ENCODE measurements at places on chromosomes 7 and 10.

DNA sequence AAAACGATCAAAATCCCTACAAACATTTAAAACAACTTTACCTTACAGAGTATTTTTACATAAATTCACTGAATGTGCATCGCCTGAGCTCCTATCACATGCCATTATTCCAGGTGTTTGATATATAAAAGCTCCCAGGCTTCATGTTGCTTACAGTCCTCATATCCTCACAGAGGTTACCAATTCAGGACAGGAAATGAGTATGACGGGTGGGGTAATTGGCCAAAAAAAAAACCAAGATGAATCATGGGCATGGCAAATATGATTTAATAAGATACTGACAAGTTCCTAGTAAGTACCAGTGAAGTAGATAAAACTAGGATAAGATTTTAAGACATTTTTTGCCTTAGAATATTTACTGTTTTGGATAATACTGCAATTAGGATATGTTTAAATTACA, 135.8 kb downstream of the KMT2E start:
- no peak for DNase-seq

GRCh38 chr10:33764694-33765185, 430.3 kb upstream of the NRP1 start:
- no peak for DNase-seq

GRCh38 chr7:24830440-24831050, 73.3 kb upstream of the GSDME start:
- peak; percentile 81 for DNase-seq

- DNase-seq, result no peak
Observed at GRCh38 chr10:86599729-86600128, 54.6 kb upstream of the OPN4 start.

DNA sequence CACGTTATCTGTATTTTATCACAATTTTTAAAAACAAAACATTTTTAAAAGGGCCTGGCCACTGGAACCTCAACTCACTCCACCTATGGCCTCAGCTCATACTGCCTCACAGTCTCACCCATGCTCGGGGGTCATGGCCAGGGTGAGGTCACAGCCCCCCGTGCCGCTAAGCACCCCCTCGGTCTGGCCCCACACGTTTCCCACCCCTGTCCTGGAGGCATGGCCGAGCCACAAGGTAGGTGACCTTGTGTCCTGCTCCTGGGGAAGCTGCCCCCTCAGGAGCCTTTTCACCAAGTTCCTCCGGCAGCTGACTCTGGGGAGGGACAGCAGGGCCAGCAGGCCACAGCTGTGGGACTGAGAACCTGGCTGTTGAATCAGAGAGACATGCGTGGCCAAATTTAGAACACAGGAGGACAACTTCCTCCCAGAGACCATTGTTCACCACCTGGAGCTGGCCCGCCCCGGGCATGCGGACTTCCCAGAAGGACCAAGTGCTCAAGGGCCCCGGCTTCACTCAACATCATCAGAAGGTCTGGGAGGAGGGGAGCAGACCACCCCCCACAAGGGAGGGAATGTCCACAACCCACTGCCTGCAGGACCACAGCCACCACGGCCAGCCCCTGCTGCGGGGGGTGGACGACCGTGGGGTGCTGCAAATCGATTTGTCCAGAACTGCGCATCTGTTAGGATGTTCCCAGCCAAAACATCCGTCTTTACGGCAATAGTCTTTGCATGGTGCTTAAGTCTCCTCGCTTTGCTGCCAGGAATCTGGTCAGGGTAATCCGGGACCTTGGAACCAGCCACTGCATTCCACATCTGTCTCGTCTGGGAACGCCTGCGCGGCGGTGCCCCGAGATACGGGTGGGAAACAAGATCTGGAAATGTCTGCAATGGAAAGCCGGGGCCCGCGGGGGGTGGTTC, 48.6 kb upstream of the PDGFA start:
- DNase-seq, result no peak

Measured in NCI-H1417 treated with DMSO at 0.1 percent for 48 hours (cell line).